ENCODE measurements at places on chromosomes 4 and X.

GRCh38 chr4:100208964-100209363 is 18.7 kb upstream of the DDIT4L start:
- DNase-seq = no peak

DNA sequence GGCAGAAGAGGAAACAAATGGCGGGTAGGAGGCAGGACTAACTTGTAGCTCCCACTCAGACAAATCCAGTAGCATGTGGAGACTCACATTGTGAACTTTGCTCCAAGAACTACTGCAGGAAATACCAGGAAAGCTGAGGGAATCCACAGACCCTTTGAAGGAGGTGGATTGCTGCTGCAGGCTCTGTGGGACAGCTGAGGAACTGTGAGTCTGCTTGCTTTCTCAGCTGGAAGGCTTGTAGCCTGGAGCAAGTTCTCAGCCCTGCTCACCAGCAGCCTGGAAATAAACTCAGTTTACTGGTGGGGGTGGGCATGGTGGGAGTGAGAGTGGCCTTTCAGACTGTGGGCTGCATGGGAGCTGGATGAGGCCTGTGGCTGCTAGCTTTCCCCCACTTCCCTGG is 16.0 kb downstream of the RTL3 start:
- no peak for DNase-seq

- DNase-seq = peak; percentile 18
Measured at GRCh38 chr4:156193800-156194199, 240.1 kb upstream of the CTSO start.

DNA sequence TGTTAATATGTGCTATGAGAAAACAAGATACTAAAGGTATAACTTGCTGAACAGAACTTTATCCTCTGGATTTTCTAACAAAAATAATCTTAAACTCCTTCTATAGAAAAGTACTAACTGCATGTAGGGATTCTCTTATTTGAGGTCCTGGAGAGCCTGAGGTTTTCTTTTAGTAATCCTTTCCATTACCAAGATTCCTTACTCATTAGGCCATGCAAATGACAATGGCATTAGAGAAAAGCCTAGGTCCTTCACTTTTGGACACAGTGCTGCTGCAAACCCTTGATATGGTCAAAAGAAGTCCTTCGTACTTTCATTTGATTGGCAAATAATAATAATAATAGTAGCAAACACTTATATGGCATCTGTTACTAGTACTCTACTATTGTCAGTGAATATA is 3.2 kb downstream of the MMRN1 start:
- no peak for DNase-seq

- DNase-seq = no peak
Measured at GRCh38 chr4:23966725-23967124, 76.9 kb upstream of the PPARGC1A start.

- DNase-seq = no peak
Measured at GRCh38 chrX:36908801-36909675, 99.1 kb upstream of the FAM47C start.

DNA sequence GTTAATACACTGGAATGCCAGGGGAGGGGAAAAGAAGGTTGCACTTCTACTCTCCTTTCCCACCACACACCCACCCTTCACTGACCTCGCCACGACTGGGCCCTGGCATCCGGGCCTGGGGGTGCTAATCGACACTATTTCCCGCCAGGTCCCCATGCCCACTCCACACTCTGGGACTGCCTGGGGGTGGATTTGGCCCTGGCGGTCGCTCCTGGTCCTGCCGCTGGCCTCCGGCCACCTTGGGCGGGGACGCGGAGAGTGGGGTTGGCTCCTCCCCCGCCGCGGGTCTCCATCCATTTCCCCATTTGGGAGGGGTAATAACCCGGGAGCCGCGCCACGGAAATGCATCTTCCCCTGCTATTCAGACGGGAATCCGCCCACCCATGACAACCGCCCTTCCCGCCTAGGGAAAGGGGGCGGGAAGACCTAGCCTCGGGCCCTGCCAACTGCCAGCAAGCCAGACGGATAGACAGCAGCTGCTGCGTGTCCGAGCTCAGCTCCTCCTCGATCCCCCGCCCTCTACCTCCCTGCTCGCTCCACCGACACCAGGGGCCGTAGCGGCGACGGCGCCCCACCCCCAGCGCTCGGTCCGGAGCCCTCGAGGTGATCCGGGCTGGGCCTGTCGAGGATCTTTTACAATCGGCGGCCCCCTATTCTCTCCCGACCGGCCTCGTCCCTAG is 78.1 kb downstream of the RLIM start:
- peak; percentile 49 for DNase-seq

All from fibroblast of skin of left biceps (primary cell).